Pericardium fibroblast (primary cell): ENCODE measurements at places on chromosomes 6 and 20. TPM values are rescaled to one million over a fixed set of nuclear protein-coding genes. Genes with fewer than 3 reads are reported as not detected.

DNAH8 gene
- total RNA-seq, result not detected in 2 replicates

OPRM1 gene
- total RNA-seq, result not detected in 2 replicates

CLPSL1 gene
- not detected in 2 replicates for total RNA-seq

SMLR1 gene
- total RNA-seq, result not detected in 2 replicates

WFDC5 gene
- not detected in 2 replicates for total RNA-seq

VWA7 gene
- not detected in 2 replicates for total RNA-seq
